ENCODE measurements at places on chromosomes 2 and 18.

DNA sequence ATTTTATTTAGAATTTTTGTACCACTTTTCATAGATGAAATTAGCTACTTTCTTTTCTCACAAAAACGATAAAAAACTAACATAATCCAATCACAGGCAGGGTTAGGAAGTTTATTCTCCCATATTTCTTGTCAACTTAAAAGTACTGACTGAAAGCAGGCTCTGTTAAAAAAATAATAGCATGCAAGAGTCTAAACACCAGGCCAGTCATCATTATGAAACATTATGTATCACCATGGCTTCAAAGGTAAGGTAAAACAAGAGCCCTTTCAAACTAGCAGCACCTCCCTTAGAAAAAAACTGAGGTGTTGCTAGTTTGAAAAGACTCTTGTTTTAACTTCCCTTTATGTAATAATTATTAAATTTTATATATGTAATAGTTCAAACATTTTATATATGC is 848.0 kb downstream of the RNF144A start:
- DNase-seq: no peak

- DNase-seq: no peak
Observed at GRCh38 chr2:201956361-201956760, 77.3 kb upstream of the FZD7 start.

GRCh38 chr2:2012505-2012904 is 268.2 kb upstream of the PXDN start:
- no peak for DNase-seq

- no peak for DNase-seq
Observed at GRCh38 chr18:14089191-14089590, 43.0 kb downstream of the ZNF519 start.

GRCh38 chr2:42754021-42754775 is 9.7 kb downstream of the OXER1 start:
- DNase-seq: peak; percentile 56
